Stimulated activated CD4-positive, alpha-beta T cell treated with anti-CD3 and anti-CD28 coated beads, TNF-alpha, amount 100 ng/mL, for 4 hours (primary cell): ENCODE measurements at places on chromosomes 7 and 10.

DNA sequence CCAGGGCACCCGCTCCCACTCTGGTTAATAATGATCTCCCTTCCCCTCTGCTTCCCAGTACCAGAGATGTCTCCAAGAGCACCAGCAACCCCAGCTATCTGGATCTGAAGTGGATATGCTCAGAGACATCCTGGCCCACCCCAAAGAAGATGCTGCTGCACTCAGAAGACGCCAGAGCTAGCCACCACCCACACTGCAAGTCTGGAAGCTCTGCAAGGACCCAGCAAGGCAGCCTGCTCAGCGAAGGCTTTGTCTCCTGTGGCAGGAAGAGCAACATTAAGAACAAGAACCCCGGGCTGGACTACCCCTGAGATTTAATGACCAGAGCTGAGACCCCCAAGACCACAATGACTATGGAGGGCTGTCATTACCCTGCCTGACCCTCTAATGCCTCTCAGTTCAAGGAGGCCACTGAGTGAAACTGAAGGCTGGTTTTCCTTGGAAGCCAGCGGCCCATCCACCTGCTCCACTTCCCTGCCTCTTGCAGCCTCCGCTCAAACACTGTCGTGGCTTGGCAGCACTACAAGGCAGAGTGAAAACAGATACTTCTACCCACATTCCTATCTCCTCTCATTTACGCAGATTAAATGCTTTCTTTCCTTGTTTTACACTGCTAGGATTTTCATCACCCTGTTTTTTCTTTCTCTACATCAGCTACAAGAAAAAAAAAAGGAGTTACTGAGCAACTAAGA, 202.2 kb downstream of the SNX10 start:
- DNase-seq = no peak

DNA sequence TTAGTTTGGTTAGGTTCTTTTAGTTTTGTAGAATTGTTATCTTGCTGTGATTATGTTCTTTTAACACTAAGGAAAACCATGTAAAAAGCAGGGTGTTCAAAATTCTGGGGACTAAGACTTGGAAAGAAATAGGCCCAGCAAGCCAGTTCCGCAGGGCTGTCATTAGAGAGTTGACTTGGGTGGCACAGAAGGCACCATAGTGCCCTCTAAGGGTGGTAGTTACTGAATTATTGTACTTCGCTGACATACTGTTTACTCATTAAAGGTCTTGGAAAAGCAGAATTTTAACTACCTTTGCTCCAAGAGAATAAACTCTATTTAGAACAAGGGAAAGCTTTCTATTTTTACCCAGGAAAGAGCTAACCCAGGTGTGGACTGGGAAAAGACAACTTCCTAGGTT, 86.5 kb downstream of the OTUD1 start:
- no peak for DNase-seq

GRCh38 chr7:98448766-98449165, 47.9 kb upstream of the BAIAP2L1 start:
- no peak for DNase-seq

DNA sequence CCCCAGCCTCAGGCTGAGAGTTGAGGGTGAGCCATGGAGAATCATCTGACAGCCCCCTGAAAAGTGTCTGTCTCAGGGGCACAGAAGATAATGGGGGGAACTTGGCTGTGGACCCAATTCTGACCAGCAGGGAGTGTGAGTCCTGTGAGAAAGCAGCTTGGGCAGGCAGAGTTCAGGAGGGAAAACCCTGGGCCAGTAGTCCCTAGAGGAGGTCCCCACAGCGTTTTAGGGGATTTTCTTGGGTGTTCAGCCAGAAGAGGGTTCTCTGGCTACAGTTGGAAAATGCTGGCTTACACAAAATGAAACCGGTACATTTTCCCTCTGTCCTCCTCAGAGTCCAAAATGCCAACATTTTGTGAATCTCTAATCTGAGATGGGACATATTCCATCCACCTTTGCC, 35.8 kb upstream of the TRIM8 start:
- DNase-seq = no peak

GRCh38 chr7:16708980-16709379, 44.6 kb upstream of the TSPAN13 start:
- DNase-seq = no peak

GRCh38 chr10:59323036-59323459, 39.3 kb downstream of the FAM13C start:
- no peak for DNase-seq

- no peak for DNase-seq
These were observed 78.5 kb downstream of the CREB5 start for GRCh38 chr7:28490831-28491230.

- peak; percentile 7 for DNase-seq
These were observed 13.5 kb downstream of the IQCE start for GRCh38 chr7:2572101-2572842.

DNA sequence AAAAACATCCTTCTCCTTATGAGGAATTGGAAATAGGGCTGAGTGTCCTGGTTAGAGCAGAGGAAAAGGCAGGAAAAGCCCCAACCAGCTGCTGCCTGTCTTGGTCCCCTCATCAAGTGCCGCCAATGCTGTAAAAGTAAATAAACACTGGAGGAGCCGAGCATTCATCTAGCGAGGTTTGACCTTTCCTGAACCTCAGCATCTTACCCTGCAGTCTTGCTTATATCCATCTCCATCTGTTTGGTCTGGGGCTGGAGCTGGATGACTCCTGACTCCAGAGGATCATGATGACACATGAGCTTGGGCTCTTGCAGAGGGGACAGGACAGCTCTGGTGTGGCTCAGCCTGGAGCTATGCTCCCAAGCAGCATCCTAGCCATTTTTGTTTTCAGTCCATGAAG, 501.1 kb downstream of the TNS3 start:
- DNase-seq = no peak

DNA sequence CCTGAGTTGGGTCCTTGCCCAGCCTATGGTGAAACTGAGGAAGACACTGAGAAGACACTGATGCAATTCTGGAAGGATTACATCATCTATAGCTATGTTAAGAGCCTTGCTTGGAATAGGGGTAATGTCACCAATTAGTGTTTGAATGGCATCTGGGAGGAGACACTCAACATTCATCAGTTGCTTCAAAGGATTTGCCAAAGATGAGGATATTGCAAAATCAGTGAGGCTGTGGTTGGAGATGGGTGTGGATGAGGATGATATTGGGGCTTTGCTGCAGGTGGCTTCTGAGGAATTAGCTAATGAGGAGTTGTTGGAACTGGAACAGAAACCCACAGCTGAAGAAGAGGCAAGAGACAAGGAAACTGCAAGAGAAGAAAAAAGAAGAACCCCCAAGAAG, 146.7 kb upstream of the SP4 start:
- no peak for DNase-seq

DNA sequence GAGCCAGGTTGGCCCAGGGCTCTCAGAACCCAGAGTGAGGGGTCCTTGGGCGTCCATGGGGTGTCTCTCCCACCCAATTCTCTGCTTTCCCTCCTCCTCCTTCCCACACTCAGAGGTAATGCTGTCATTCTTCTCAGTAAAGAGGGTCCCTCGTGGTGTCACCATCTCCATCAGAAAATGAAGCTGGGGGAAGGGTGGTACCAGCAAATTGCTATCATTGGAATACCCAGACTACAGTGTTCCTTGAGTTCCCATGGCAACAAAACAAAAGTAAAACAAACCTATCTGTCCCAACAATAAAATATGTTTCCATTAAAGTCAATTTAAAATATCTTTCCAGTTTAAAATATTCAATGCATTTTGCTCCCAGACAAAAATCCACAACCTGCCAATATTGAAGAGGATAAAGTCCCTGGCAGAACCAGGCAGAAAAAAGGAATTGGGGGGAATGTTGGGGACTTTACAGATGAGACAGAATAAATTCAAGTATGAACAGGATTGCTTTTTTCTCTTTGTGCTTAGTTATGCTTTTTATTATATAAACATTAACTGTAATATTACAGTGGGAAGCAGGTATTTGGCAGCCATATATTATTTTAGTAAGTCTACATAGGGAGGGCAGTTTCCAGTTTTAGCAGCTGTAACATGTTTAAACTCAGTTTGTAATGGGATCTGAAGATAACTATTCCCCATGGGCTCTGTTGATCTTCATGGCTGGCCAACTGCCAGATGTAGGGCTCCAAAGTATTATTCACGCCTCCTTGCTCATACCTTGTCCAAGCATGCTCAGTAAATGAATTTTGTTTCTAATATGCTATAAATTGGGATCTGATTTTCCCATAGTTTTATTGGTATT, 182.1 kb downstream of the ARID5B start:
- DNase-seq = no peak

DNA sequence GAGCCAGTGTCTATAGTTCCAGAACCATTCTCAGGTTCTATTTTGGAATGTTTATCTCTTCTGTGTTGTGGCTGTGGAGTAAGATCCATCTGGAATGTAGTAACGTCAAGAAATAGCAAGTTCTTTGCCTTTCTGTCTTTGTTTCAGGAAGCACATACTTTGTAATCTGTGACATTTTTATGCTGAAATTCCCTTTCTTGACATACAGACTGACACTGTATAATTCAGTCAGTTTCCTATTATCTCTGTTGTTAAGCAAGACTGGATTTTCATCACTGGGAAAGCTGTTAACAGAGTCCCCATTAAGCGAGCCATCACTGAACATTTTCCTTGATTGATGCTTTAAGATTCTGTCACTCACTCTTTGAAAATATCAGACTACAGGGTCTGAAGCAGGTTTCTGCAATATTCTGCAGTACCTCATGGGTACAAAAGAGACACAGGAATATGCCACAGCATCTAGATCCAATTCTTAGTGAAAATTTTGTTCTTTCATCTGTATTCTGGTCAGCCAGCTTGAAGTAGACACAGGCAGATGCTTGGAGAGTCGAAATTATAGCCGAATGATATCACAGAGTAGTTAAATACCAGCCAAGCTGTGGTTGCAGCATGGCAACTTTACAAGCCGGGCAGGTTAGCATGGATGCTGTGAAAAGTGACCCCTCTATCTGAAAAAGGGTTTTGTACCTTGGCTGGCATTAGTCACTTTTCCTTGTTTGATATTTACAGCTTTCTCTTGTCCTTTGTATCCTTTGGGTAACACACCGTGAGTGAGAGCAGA, 62.6 kb downstream of the CACNB2 start:
- DNase-seq = no peak

DNA sequence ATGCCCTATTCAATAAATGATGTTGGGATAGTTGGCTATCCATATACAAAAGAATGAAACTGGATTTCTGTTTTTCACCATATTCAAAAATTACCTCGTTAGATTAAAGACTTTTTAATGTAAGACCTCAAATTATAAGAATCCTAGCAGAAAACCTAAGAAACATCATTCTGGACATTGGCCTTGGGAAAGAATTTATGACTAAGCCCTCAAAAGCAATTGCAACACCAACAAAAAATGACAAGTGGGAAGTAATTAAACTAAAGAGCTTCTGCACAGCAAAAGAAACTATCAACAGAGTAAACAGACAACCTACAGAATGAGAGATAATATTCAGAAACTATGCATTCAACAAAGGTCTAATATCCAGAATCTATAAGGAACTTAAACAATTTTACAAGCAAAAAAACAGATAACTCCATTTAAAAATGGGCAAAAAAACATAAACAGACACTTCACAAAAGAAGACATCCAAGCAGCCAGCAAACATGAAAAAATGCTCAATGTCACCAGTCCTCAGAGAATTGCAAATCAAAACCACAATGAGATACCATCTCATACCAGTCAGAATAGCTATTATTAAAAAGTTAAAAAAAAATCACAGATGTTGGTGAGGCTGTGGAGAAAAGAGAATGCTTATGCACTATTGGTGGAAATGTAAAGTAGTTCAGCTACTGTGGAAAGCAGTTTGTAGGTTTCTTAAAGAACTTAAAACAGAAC, 309.8 kb downstream of the AHR start:
- DNase-seq = no peak

DNA sequence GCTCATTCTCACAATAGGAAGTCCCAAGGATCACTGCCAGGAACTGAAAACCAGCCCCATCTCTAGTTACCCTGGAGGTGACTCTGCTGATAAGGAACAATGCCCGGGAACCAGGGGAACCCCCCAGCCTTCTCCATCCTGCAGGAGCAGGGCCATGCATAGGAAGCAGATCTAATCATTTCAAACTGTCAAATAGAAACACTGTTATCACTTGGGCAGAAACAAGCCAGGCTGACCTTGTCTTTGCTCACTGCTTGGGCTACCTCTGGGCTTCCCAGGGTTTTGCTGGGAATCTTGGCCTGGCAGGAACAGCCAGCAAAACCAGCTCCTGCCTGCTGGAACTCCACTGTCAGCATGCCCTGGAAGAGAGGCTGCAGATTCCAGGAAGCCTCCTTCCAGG, 114.1 kb downstream of the RNF216 start:
- no peak for DNase-seq

GRCh38 chr10:3197348-3198003, 24.9 kb upstream of the PITRM1 start:
- DNase-seq = peak; percentile 39

- DNase-seq = no peak
These were observed 111.8 kb downstream of the JAZF1 start for GRCh38 chr7:28068811-28069216.

DNA sequence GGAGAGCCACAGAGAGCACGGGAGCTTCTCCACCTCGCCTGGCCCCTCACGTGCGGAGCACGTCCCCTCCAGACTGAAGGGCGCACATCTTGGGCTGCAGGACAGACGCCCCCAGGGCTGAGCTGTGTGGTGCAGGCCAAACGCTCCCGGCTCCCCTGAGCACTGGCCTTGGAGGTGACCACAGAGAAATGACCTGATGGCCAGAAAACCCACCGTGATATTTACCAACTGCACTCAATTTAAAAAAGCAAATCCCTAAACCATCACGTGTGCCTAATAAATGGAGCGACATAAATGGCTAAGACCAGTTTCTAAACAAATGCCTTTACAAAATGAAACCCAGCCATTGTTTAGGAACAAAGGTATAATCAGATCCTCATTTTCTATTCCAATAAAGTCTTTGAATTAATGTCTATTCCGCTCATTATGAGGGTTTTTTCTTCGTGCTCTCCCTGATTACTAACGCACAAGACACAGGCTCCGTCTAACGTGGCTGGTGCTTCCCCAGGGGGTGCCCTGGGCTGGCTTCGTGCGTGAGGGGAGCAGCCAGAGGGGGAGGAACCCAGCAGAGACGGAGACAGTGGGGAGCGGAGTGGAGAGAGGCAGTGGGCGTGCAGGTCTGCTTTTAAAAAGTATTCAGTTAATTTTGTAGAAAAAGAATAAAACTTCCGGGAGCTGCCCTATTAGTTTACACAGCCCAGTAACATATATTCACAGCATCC, 190.3 kb downstream of the DNAJB6 start:
- no peak for DNase-seq

DNA sequence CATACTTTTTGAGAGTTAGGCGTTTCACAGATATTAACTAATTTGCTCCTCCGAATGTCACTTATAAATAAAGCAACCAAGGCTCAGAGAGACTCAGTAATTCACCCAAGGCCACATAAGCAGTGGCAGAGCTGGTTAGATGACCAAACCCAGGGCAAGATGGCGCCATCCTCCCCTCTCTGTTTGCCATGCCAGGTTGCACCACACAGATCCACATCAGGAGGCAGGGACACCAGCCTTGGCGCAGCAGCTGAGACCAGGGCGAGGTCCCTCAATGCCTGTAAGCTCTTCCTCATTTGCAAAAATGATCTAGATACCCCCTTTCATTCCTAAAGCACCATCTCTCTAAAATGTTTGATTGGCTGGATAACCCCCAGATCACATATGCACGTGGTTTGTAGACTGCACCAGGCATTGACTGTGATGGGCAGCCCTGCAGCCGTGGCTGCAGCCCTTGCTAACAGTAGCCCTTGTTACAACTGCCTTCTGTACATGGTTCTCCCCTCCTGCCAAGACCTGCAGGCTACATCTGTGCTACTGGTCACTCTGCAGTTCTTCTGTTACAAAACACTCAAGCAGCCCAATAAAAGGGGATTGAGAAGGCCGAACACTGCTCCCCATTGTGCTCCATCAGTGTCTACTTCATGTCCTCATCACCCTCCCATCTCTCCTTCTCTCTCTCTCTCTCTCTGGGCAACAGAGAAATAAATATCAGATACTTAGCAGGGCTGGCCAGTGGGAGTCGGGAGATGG, 298.6 kb downstream of the PRPF18 start:
- DNase-seq = no peak
